ENCODE measurements at places on chromosomes 5 and 9.

- DNase-seq: no peak
Measured at GRCh38 chr5:72525816-72526215, 18.6 kb upstream of the ZNF366 start.

GRCh38 chr5:181204826-181205760, at the start of gene TRIM7:
Gene TRIM7 (minus strand): TSS chr5:181205196. CDS start chr5:181205110, 86 bp downstream.
- no peak for DNase-seq

DNA sequence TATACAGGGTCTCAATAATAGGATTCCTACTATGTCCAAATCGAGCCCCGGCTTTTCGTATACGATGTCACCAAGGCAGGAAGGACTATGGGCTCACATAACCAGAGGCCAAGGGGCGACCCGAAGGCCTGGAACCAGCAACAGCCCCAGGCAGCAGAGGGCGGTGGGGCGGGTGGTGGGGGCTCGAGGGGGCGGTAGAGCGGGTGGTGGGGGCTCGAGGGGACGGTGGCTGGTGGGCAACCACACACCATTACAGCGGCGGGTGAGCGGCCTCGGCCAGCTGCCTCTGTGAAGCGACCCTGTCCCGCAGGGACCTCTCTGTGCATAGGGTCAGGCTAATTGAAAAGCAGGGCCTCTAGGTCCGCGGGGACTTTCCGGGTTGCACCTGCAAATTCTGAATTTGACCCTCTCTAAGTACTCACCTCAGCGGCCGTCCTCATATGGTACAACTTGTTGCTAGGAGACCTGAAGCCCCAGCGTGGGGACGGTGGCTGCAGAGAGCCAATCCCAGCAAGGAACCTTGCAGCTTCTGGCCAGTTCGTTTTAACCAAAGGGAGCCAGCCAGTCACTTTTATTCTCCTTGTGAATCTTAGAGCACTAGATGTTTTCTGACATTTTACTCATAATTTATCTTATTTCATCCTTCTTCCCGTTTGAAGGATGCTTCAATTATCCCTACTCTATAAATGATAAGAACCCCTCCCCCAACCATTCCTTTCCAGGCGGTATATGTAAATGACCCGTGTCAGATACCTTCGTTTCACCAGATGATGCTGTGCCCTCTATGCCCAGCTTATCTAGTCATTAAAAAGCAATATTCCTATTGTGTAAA, at the start of gene NME5:
Gene NME5, minus strand, starts transcription at position 480 of the 832 bp plus-strand sequence. CDS start 648 bp downstream, outside the sequence.
- no peak for DNase-seq

- peak; percentile 23 for DNase-seq
Measured at GRCh38 chr5:55994495-55994997, at the start of gene IL6ST. Gene IL6ST (minus strand): TSS chr5:55994963. CDS start chr5:55976278, 18,685 bp downstream.

DNA sequence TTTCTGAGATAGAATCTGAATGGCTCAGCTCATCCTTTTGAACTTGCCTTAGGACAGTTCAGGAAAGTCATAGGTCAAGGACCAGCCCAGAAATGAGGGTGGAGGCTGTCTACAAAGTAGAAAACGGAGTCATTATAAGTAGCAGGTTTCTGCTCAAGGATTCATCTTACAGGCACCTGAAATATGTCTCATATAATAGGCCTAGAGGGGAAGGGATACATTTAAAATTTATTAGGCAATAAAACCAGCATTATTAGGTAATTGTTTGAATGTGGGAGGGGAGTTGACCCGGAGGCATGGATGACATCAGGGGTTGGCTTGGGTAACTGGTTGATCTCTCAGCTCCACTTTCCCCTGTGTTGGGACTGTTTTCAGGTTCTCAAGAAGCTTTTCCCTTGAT, 11.9 kb upstream of the GALNT10 start:
- no peak for DNase-seq

GRCh38 chr5:154238776-154239481, 48.4 kb downstream of the GALNT10 start:
- peak; percentile 26 for DNase-seq

- no peak for DNase-seq
Measured at GRCh38 chr9:137952976-137953666, 75.5 kb downstream of the CACNA1B start.

GRCh38 chr5:148825716-148826052, 727 bp upstream of the ADRB2 start:
- no peak for DNase-seq

GRCh38 chr5:159489779-159490178, 159.5 kb upstream of the IL12B start:
- no peak for DNase-seq

DNA sequence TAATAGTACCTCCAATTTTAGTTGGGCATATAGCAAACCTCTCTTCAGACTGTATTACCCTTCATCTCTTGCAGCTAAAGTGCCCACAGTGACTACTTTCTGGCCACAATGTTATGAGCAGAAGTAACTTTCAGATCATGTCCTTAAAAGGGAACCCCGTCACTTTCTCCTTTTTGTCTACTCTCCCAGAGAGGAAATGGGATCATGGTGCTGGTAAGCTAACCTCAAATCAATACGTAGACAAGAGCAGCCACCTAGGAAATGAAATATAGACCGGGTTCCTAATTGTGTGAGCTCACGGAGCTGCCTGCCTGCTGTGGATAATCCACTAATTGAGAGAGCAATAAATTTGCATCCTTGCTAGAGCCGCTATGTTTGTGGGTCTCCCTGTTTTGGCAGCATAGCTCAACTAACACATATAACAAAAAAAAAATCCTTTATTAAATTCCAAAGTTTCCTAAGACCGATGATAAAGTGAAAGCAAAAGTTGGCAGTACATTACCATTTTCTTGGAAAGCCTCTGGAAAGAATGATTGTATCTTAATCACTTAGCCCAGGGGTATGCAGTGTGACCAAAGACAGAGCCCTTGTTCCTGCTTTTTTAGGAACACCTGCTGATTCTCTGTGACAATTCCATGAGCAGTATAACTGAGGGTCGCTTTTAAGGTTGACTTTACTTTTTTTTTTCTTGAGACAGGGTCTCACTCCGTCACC, 5.6 kb upstream of the IL7R start:
- no peak for DNase-seq

DNA sequence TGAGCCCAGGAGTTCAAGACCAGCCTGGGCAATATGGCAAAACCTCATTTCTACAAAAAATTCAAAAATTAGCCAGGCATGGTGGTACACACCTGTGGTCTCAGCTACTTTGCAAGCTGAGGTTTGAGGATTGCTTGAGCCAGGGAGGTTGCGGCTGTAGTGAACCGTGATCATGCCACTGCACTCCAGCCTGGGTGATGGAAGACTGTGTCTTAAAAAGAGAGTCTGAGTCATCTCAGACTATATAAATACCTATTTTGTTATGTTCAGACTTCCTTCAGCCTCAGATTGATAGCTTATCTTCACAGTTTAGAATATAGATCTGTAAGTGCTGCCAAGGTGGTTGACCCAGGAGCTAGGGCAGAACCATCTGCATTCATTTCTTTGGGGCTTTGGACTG, 1.6 kb upstream of the PAIP2 start:
- DNase-seq: no peak

DNA sequence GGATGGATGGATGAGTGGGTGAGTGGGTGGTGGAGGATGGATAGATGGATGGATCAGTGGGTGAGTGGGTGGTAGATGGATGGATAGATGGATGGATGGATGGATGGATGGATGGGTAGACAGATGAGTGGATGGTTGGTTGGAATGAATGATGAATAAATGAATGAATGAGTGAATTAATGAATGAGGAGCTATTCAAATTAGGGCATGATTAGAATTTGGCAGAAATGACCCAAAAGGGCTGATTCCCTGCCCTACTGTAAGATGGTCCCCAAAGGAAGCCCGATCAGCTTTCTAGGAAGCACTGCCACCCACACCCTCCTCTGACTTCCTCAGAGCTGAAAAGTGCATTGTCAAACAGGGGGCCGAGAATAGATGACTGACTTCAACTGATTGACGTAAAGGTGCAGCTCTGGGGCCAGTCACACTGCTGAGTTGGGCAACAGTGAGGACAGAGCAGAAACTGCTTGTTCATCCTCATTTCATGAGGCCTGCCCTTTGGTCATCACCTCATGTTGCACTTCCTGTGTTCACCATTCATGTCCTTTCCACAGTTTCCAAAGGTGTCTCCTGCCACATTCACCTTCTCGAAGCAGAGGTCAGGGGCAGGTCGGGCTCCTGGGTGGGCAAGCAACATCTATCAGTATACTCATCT, 34.3 kb downstream of the NIPAL4 start:
- DNase-seq: no peak

- no peak for DNase-seq
Measured at GRCh38 chr9:101485924-101486692, 47.5 kb upstream of the RNF20 start.

DNA sequence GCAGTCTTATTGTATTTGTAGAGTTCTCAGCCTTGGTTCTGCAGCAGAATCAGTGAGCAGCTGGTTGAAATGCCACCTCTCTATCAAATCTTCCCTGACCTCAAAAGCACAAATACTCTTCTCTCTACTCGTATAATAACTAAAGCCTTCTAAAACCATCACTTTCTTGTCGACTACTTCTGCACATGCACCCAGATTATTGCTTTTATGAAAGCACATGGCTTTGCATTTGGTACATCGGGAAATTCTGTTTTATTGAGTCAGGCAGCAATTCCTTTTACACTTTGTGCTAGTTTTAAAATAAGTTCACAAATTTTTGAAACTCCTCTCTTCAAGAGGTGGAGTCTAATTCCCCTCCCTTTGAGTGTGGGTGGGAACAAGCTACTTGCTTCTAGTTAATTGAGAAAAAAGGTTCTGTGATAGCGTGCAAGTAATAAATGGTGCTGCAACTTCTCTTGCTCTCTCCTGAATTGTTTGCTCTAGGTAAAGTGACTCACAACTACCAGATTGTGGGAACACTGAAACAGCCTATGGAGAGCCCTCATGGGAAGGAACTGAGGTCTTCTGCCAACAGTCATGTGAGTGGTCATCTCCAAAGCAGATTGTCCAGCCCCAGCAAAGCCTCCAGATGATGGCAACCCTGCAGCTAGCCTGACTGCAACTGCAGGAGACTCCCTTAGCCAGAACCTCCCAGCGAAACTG, 66.0 kb upstream of the TAF1L start:
- DNase-seq: no peak

GRCh38 chr9:29245351-29245750, 1672.1 kb upstream of the C9orf72 start:
- DNase-seq: no peak

- no peak for DNase-seq
Measured at GRCh38 chr5:132658381-132659302, 669 bp downstream of the IL13 start.

GRCh38 chr9:27451207-27451797, 72.8 kb upstream of the IFNK start:
- no peak for DNase-seq

DNA sequence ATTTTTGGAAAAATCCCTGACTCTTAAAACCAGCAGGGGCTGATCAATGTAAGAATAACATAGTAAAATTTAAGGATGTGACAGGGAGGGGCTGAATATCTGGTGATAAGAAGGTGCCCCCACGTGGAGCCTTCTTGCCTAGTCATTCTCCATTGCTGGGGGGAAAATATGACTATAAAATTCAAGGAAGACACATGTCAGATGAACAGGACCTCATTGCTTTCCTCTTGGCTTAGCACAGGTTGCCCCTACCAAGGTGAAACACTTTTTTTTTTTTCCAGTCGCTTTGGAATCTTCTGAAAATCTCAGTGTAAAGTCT, 310.9 kb downstream of the EFNA5 start:
- DNase-seq: no peak

DNA sequence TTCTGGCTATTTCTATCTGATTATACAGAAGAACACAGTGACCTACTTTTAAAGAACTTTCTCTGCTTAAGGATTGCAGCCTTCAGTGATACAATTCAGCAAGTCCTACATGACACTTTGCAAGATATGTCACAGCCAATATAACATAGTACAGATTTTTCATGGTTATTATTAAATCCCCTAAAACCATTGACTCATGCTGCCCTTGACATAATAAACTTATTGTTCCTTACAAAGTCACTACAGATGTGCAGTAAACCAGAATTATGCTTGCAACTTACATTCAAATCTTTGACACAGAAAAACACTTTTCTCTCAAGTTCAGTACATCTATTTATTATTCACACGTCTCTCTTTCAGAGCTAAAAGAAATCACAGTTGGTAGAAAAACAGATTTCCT, 1136.3 kb upstream of the ACO1 start:
- DNase-seq: no peak

GRCh38 chr5:109703166-109703565, 13.4 kb downstream of the MAN2A1 start:
- no peak for DNase-seq

- no peak for DNase-seq
Measured at GRCh38 chr9:98185021-98185567, 7.3 kb downstream of the CORO2A start.

DNA sequence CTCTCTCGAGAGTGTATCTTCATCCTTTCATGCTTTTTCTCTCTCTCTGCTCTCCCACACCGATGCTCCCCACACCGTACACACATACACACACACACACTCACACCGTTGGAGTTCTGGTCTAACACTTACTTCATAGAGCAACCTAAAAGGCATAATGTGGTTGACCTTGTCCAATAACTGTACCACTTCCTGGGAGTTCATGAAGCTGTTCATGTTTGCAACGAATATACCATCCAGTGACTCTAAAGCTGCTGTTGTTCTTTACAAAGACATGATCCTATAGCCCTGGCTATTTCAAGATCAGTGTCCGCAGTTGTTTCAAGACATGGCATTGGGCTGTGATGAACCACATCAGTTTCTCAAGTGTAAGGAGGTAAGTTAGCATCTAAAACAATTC, 10.0 kb downstream of the MEF2C start:
- DNase-seq: no peak

DNA sequence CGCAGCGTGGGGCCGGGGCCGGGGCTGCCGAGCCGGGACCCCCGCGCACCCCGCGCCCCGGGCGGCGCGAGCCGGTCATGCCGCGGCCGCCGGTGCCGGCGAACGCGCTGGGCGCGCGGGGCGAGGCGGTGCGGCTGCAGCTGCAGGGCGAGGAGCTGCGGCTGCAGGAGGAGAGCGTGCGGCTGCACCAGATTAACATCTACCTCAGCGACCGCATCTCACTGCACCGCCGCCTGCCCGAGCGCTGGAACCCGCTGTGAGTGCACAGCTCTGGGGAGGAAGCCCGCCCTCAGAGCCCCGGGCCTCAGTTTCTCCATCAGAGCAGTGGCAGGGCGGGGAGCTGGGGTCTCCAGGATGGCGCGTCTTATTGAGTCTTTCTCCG, 335 bp downstream of the GALNT12 start:
- no peak for DNase-seq

GRCh38 chr5:34865091-34865490, 26.1 kb downstream of the TTC23L start:
- DNase-seq: no peak

GRCh38 chr9:127109212-127109711, 13.2 kb downstream of the ANGPTL2 start:
- no peak for DNase-seq

GRCh38 chr9:79215821-79216220, 355.9 kb upstream of the TLE4 start:
- no peak for DNase-seq

DNA sequence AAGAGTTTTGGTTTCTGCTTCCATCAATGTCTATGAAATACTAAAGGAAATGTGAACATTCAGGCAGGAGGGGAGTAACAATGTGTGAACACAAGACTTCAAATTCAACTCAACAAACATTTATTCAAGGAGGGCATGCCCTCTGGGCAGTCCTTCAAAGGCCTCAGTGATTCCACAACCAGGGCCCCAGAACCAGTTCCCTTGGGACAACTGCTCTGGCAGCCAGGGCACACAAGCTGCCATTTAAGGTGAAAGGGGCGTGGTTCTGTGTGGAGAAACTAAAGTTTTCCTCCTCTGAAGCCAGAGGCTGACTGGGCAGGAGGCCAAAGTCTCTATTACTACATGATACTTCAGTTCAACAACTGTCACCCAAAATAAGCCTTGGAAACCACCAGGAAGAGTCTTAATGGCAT, 3.2 kb downstream of the RBM18 start:
- DNase-seq: no peak

All from GM18507 (cell line).